Esophagus squamous epithelium (tissue), 5 donors: ENCODE measurements at places on chromosomes 4 and X.

GRCh38 chr4:96035727-96036126, 195.8 kb downstream of the PDHA2 start:
- DNase-seq, result no peak

DNA sequence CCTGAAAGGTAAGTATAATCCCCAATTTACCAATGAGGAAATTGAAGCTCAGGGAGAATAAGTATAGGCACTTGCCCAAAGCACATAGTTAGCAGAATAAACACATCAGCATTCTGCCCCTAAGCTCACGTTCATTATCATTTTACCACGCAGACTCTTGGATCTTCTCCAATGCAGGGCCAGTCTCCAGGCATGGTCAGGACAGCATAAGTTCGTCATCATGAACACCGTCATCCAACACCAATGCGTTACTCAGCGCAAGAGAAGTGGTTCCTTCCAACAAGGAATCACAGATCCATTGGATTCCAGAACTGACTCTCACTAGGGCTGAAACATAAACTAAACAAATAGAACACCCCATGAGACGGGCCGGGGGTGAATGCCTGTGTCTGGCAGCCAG, 86.5 kb upstream of the GPM6B start:
- no peak for DNase-seq

DNA sequence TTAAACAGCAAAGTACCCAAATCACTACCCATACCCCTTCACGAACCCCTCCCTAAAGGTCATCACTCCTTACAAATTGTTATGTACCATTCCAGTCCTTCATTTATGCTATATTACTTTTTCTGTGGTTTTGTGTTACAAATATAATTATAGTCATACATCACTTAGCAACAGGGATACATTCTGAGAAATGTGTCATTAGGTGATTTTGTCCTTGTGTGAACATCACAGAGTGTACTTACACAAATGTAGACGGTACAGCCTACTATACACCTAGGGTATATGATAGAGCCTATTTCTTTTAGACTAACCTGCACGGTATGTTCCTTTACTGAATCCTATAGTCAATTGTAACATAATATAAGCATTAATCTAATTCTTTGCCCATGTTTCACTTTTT, 61.9 kb downstream of the ASB9 start:
- no peak for DNase-seq

DNA sequence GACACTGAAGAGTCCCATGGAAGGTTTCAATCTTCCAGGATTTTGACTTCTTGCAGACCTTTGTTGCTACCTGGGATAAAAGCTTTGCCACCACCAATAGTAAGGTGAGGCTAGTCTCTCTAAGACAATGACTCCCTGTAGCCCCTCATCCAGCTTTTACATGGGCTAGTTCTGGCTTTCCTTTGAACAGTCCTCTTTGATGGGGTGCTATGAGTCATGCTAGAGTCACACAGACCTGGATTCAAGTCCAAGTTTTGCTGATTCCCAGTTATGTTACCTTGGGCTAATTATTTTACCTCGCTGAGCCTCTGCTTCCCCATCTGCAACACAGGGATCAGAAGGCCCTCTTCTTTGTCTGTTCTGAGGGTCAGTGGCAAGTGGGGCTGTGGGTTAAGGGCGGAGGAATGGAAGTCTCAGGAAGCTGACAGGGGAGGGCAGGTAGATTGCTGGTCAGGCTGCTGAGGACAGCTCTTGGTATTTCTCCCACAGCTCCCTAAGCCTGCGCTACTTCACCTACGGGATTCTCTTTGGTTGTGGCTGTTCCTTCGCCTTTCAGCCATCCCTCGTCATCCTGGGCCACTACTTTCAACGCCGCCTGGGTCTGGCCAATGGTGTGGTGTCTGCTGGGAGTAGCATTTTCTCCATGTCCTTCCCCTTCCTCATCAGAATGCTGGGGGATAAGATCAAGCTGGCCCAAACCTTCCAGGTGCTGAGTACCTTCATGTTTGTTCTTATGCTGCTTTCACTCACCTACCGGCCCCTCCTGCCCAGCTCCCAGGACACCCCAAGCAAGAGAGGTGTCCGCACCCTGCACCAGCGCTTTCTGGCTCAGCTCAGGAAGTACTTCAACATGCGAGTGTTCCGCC, 90.3 kb downstream of the RLIM start:
- no peak for DNase-seq

DNA sequence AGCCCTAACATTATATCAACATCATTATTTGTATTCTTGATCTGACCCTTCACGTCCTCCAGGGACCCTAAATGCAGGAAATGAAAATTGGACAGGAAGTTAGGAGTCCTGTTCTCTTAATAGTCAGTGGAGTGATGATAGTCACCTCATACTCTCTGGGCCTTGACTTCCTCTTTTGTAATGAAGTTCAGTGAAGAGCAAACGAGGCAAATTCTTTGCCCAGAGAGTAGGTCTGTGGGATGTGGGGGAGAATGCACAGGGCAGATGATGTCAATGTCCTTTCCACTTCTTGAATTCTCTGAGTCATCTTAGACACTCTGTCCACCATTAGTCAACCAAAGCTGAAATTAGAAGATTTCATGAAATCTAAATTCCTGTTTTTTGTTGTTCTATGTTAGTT, 17.1 kb upstream of the GPRIN3 start:
- no peak for DNase-seq

DNA sequence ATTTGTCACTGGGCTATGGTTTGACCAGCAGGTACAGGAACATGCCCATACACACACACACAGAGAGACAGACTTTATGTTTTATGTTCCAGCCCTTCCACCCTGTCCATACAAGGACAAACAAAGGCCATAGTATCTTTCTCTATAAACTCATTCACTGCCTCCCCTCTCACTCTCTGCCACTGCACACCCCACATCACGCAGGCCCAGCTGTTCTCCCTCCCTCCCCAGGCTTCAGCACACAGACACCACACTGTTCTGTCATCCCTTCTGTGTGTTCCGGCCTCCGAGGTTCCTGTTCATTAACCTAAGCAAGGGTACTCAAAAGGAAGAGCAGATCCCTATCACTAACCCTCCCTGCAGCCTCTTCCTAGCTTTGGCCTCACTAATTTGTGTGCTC, 17.8 kb downstream of the LAS1L start:
- DNase-seq, result no peak

DNA sequence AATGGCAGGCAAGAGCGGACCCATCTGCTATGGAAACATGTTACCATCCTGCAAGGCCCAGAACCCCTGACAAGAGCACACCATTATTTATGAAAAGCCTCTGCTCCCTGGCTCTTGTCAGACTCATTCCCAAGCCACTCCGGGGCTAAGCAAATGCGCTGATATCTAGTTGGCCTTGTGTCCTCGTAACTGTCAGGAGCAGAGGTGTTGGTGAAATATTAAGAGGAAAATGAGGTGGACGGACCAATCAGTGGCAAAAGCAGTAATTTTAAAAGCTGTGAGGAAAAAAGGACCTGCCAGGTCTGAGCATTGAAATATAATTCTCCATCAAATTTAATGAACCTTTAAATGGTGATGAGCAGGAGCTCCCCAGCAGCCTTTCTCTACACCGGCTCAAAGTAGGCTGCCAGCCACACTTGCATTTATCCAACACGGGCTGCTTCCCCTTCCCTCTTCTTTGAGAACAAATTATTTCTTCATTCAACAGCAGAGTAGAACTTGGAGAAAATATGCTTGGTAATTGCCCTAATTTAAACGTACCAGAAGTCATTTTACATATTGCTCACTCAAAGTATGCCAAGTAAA, 214.3 kb downstream of the RASL11B start:
- no peak for DNase-seq

DNA sequence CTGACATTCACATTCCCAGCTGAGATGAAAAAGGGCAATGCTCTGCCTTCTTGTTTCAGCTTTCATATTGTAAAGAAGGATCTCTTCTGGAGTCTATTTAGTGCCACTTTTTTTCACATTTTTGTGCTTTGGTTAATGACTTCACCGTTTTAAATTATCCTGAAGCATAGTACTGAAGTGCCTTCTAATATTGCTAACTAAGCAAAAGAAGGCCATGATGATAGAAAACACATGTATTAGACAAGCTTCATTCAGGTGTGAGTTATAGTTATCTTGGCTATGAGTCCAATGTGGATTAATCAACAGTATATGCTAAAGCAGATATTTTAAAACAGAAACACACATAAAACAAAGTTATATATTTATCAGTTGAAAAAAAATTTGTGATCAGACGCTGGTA, 40.4 kb downstream of the NXT2 start:
- DNase-seq, result no peak

DNA sequence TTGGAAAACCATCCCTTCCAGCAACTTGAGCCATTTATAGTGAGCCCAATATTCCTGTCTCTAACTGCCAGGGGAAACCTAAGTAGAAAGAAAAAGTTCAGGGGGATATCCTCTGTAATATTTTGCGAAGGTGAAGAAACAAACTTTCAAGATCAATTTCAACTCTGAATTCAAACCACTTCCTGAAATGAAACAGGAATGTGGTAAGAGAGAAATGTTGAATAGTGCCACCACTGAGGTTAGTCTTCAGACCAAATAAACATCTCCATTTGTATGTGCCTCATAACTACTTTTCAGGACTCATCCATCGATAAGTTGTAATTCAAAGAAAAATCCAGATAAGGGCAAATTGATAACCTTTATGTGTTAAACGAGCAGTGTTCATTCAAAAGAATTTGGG, 128.7 kb downstream of the GABRB1 start:
- no peak for DNase-seq
